Lung microvascular endothelial cell (primary cell): ENCODE measurements at places on chromosomes 12 and 14.
A peak's percentile ranks its signal among the peaks of the same experiment; 100 is the strongest.

GRCh38 chr12:88889326-88890110 is 309.2 kb upstream of the KITLG start:
- no peak for DNase-seq

DNA sequence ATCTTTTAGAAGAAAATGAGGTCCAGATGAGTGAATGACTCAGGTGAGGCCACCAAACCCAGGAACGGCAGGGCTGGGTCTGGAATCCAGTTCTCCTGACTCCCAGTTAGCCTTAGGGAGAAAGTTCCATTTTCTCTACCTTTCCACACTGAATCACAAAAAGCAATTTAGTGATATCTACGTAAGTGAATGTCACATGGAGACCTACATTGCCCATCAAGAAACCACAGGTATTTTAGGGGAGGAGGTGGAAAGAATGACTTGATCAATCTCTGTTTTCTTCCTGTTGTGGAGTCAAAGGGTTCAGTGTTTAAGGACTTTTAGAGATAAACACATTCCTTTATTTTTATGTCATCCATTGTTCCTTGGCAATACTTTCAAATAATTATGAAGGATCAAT is 106.9 kb upstream of the PTPRB start:
- DNase-seq: no peak

- DNase-seq: no peak
These were observed 1435.9 kb upstream of the TMEM132C start for GRCh38 chr12:126830778-126831680.

DNA sequence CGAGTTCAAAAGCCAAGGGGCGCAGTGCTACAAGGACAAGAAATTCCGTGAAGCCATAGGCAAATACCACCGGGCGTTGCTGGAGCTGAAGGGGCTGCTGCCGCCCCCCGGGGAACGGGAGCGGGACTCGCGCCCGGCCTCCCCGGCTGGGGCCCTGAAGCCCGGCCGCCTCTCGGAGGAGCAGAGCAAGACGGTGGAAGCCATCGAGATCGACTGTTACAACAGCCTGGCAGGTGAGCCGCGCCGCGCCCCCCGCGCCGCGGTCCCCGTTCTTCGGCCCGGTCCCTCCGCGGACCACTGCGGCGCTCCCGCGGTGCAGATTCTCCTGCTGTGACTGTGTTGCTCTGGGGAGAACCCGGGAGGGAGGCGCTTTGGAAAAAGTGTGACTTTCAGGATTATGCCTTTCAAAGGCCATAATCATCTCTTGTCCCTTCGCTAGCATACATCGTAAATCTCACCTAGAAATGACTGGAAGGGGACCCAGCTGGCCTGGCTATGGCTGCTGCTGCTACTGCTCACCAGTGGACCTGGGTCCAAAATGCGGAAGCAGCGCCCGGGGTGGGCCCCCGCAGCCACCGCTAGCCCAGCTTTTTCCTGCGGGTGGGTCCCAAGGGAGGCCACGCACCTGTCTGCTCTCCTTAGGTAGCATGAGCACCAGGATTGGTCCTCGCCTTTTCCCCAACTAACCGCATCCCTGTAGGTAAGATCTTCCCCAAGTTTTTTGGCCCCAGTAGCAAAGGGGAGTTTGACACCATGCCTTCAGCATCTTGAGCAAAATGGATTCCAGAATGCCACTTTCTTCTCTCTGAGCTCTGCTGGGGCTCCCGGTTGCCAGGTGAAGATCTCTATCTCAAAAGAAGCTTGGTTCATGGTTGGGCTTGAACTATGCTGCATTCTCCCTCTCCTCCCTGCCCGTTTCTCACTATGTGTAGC is 853 bp downstream of the TTC9 start:
- DNase-seq: no peak

- no peak for DNase-seq
These were observed 55.2 kb downstream of the ERO1A start for GRCh38 chr14:52640137-52640536.

DNA sequence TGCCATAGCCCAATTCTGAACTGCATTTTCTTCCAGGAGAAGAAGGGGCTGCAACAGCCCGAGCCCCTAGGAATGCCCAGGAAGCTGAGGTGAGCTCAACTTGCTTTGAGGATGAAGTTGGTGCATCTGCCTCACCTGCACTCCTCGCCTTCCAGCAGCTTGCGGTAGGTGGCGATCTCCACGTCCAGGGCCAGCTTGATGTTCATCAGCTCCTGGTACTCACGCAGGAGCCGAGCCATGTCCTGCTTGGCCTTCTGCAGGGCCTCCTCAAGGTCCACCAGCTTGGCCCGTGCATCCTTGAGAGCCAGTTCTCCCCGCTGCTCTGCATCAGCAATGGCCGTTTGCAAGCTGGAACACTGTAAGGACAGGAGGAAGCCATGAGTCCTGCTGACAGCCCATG is 6.0 kb downstream of the KRT75 start:
- DNase-seq: no peak

GRCh38 chr14:85280074-85280473 is 249.9 kb upstream of the FLRT2 start:
- no peak for DNase-seq

- no peak for DNase-seq
These were observed 344.4 kb downstream of the SEC23A start for GRCh38 chr14:38758661-38759060.

- DNase-seq: no peak
These were observed 32.1 kb upstream of the KRR1 start for GRCh38 chr12:75543529-75543928.

GRCh38 chr14:60722107-60722356 is 2.1 kb downstream of the SIX4 start:
- peak; percentile 11 for DNase-seq

- no peak for DNase-seq
These were observed 29.3 kb downstream of the PRKCH start for GRCh38 chr14:61350427-61351270.

DNA sequence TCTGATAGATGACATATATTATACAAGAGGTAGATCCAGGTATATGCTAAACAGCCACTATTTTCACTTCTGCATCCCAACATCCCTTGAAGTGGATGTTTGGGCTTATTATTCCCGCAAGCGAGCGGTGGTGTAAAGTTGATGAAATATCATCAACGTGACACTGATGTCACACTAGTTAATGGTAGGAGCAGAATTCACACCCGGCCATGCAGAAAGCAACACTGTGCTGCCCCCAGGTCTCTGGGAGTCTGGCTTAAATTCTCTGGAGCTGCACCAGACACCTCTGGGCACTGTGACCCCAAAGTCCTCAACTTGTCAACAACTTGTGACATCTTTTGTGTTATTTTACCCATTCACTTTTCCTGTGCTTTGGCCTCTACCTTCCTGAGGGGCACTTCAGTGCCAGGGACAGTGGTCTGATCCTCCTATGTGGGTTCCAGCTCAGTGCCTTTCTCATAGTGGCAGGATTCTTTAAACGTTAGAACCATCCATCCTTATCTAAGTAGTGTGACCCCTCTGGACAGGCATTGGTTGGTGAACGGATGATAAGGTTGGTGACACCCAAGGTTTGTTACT is 952 bp downstream of the DRAM1 start:
- DNase-seq: peak; percentile 49

DNA sequence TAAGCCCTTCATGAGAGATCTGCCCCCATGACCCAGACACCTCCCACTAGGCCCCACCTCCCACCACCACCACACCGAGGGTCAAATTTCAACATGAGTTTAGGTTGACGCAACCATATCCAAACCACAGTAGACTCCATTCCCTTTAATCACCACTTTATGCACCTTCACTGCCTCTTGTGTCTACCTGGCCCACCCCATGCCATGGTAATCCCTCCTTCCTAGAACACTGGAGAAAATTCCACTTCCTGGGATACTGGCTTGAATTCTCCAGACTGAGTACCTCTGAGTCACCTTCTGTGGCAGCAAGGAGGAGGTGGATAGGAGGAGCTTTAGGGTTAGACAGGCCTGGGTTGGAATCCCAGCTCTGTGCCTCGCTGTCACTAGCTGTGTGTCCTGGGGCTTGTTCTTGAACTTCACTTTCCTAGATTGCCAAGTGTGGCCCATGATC is 26.1 kb upstream of the CIPC start:
- DNase-seq: no peak

DNA sequence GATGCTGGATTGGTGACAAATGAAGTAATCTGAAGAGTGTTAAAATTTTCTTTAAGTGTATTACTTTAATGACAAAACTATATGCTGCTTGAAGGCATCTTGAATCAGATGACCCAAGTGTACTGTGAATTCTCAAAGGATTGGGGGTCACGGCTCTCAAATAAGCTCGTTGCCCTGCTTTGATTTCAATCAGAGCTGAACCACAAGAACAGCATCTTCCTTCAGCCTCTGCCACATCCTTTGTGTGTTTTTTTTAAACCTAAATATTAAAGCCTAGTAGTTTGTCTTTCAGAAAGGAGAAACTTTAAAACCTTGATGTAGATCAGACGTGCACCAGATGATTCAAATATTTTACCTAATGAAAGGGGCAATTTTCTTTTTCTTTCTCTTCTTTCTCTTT is 11.7 kb downstream of the ELK3 start:
- no peak for DNase-seq
